NCI-H226 (cell line): ENCODE measurements at places on chromosomes 11 and 22.
A peak's percentile ranks its signal among the peaks of the same experiment; 100 is the strongest.

- DNase-seq = no peak
Measured at GRCh38 chr11:43819926-43820325, 60.7 kb upstream of the ALKBH3 start.

- DNase-seq = no peak
Measured at GRCh38 chr22:19454156-19454555, 6.6 kb upstream of the C22orf39 start.

GRCh38 chr11:73095613-73096012 lies 46.5 kb downstream of the FCHSD2 start:
- DNase-seq = no peak

- DNase-seq = no peak
Measured at GRCh38 chr11:123390146-123390545, 39.9 kb upstream of the GRAMD1B start.

DNA sequence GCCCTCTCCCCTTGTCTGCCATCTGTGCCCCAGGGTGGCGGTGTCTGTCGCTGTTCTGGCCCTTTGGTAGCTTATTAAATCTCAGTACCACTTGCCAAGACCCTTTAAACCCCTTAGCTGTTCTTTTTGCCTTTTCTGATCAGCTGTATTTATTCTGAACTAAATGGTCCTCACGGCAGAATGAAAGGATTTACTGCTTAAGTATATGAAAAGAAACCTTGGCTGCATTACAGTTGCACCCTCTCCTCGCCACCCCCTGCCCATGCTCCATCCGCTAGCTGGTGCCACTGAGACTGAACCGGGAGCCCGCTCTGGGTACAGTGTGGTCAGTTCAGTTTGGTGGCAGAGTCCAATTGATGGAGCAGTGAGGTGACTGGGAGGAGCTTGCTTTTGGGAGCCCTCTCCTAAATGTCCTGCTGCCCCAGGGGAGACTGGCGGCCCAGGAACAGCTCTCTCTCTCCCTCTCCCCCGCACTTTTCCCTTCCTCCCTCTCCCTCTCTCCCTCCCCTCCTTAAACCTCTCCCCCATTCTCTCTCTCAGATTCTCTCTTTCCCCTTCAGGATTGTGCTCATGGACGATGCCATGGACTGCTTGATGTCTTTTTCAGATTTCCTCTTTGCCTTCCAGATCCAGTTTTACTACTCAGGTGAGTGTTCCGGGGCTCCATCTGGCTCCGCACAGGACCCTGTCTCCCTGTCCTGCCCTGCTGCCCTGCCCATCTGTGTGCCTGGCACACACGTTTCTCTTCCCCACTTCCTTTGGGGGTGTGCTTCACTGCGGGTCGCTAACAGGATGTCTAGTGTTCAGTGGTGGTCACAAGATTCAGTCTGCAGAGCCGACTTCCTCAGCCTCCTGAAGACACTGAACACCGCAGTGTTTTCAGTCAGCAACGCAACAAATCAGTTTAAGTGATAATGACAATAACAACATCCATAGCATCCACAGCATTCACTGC lies 21.8 kb downstream of the ARFGAP2 start:
- no peak for DNase-seq

DNA sequence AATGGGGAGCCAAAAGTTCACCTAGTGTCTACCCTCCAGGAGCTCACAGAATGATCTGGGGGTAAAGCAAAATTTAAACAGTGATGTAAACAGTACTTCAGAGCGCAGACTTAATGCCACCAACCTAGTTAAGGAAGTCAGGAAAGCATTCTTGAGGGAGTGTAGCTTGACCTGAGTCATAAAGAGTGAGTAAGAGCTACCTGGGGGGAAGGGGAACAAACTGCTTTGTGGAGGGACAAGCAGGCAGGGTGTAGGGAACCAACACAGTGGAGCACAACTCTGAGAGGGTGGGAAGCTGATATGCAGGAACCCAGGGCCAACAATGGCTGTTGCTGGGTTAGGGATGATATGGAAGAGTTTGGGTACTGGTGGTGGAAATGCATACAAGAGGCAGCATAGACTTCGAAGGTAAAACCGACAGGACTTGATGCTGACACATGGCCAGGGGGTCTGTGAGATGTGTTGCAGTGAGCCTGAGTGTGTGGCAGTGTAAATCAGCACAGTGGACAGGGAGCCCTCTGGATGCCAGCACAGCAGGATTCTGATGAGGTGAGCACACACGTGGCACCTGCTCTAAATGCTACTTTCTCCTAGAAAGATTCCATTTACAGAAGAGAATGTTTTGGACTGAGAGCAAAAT lies 58.3 kb upstream of the CYP2D6 start:
- DNase-seq = peak; percentile 5

DNA sequence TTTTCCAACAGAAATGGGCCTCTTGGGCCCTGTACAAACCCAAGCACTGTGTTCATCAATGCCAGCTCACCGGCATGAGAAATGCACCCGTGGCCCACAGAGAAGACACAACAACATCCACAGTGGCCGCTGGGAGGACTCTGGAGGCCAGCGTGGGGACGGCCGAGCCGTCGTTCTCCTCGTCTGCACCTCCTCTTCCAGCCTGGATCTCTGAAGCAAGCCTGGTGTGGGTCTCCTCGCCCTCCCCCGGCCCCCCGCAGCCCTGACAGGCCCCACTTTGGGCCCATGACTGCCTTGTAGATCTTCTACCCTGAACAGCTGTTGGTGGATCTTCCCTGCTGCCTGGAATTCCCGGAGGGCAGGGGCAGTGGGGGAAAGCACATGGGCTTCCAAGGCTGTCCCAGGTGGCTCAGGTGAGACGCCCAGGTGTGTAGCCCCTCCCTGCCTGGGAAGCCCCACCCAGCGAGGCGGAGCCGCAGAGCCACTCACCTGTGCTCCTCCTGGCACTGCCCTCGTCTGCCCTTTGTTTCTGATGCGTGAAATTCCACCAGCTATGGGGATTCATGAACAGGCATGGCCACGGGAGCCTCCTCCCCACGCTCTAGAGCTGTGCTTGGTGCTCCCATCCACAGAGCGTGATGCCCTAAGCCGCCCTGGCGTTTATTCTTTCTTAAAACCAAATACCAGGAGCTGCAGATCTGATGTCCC lies 225.9 kb downstream of the BRD1 start:
- no peak for DNase-seq

DNA sequence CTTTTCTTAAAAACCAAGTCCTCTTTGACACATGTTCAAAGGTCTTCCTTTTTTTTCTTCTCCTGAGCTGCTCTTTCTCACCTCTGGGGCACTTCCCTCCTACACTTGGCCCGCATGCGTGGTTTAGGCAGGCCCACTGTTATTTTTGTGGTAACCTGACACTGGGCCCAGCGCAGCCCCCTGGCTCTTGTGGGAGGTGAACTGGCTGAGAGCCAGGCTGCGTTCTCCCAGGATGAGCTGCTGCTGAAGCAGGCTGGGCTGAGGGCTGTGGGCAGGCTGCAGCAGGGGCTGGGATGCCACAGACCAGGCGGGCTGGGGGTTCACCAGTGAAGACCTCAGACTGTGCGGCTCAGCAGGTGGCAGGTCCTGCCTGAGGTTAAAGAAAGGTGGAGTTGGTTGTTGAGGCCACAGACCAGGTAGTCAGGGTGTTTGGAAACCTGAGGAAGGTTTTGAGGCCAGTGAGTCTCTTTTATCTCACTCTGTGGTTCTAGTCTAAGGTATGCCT lies 72.4 kb downstream of the TEAD1 start:
- DNase-seq = peak; percentile 95

GRCh38 chr11:65625628-65626342 lies 10.2 kb downstream of the PCNX3 start:
- no peak for DNase-seq

- DNase-seq = no peak
Measured at GRCh38 chr22:48581205-48581766, 1246.4 kb downstream of the BRD1 start.

DNA sequence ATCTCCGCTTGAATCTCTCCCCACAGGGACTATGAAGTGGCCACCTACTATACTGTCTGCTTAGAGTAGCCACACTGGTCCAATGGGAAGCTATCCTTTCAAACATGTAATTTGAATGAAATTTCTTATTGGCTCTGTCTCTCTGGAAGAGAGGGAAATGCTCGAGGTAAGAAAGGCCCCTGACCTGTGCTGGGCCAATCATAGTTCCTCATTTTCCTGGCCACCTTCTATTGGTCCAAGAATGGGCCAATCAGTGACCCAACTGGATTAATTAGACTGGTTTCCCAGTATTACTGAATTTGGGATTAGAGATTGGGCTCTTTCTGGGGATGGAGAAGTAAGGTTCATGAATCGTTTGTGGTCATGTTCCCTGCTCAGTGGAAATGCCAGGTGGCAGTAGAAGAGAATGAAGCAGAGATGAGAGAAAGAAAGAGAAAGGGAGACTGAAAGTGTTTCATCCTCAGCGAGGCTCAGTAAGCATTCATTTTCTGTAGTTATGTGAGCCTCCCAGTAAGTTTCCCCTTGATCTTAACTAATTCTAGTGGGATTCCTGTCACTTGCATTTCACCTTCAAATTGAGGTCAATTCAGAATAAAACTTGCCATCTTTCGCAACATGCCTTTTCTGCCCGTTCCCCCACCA lies 8.4 kb upstream of the MMP20 start:
- DNase-seq = no peak

- DNase-seq = no peak
Measured at GRCh38 chr11:94781837-94782236, 13.7 kb downstream of the AMOTL1 start.

GRCh38 chr11:134398079-134398444 lies 14.0 kb downstream of the B3GAT1 start:
- DNase-seq = no peak

GRCh38 chr22:38959590-38959989 lies 2.2 kb downstream of the APOBEC3A start:
- no peak for DNase-seq

- DNase-seq = no peak
Measured at GRCh38 chr11:126929179-126930061, 71.2 kb downstream of the KIRREL3 start.

DNA sequence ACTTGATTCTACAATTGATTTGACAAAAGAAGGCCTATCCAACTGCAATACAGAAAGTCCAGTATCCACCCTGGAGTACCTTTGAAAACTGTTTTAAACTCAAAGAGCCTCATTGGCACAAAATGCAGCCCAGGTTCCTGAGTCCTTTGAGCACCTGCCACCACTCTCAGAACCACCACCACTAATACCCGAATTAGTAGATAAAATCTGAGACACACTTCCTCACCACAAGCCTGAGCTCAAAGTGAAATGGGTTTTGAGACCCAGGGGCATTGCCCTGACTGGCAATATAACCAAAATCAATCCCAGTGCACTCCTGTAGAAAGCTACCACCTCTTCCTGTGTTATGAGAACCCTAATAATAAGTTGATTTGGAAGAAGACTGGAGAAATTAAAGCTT lies 215.7 kb downstream of the CSNK2A3 start:
- no peak for DNase-seq

GRCh38 chr11:86176165-86176884 lies 68.2 kb upstream of the EED start:
- no peak for DNase-seq

DNA sequence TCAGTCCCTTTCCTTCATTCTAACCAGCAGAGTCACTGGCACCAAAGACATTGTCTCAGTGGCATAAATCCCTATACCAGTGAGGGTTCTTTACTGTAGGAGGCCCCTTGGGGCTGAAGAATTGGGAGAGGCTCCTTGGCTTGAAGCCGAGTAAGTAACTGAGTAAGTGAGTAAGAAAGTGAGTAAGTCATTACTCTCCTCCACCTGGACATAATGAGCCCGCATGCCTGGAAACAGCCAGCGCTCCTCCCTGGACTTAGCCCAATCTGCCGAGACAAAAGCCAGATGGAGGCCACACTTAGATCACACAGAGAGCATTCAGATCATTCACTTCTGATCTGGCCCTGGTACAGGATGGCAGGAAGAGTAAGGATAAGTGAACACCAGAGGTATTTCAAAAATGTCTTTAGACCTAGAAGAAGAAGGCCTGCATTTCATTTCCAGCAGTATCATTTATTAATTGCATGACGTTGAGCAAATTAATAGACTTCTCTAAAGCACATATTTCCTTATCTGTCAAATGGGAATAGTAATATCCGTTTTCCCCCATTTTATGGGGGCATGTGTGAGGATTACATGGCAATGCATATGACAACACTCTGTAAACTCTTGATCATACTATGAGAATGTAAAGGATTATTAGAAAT lies 8.2 kb upstream of the MICAL3 start:
- DNase-seq = peak; percentile 72
